ENCODE measurements at places on chromosomes 1 and 21.
A peak's percentile ranks its signal among the peaks of the same experiment; 100 is the strongest.

DNA sequence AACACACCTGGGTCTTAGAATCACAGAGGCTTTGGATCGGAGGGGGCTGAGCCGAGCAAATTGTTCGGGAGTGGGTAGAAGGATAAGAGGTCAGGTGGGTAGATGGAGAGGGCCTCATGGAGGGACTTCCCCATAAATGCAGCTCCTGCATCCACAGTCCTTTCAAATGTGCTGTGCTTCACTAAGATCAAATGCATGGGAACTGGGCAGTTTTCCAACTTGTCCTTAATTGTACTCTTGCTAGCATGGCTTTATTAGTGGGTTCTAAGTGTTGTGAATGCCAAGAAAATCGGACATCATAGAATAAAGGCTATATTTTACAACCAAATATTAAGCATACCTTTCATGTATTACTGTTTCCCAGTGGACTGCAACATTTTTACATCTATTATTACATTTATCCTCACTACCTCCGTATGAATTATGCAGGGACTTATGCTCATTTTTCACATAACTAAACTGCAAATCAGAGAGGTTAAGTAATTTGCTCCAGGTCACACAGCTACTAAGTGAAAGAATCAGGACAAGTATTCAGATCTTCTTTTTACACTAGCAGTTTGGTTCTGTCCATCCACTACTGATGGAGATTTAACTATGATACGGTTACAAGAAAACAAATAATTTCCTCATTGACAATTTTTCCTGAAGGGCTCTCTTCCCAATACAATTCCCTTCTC is 174.5 kb upstream of the RUNX1 start:
- no peak for DNase-seq

DNA sequence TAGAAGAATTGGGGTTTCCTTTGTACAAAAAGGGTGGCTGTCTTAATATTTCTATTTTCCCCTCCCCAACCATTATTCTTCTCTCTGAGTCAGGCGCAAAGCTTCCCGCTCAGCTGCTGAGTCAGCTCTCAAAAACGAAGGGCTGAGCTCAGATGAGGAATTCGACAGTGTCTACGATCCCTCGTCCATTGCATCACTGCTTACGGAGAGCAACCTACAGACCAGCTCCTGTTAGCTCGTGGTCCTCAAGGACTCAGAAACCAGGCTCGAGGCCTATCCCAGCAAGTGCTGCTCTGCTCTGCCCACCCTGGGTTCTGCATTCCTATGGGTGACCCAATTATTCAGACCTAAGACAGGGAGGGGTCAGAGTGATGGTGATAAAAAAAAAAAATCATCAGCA is 3.0 kb upstream of the TUFT1 start:
- DNase-seq = no peak

GRCh38 chr1:239816081-239816782 is 275.5 kb upstream of the FMN2 start:
- peak; percentile 70 for DNase-seq

DNA sequence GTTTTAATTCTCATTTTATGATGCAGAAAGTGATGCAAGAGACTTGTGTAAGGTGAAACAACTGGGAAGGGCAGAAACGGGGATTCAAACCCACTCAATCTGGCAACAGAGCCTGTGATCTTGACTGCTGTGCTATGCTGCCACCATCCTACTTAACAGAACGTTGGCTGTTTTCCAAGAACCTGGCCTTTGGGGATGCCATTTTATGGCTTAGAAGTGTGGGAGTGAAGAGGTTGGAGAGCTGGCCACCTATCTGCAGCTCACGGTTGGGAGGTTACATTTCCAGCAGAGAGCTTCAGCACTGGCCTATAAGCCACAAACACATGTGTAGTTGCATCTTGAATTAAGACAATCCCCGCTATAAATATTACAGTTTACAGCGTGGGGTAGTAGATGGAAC is 235.3 kb downstream of the PRDM2 start:
- no peak for DNase-seq

DNA sequence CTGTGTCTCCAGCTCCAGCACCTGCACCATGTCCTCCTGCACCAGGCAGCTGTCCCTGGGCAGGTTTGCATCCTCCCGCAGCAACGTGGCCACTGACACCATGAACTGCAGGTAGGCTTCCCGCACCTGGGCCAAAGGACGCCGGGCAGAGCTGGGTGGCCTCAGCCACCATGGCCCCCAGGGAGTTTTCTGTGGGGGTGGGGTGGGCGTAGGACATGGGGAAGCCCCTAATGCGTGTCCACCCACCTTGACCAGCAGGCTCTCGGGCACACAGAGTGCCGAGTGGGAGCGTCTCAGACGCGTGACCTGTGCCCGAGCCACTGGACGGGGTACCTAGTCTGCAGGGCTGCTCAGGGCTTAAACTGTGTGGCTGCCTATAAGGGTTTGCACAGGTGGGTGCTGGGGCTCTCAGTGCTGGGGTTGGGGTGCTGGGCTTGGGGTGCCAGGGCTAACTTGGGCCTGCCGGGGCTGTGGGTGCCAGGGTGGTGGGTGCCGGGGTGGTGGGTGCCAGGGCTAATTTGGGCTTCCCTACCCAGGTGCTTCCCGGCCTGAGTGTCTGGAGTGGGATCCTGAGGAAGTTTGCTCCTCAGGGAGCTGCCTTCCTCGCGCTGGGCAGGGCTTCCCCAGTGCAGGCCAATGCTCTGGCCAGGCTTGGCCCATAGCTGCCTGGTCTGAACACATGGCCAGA is 17.7 kb downstream of the PRXL2B start:
- DNase-seq = no peak

DNA sequence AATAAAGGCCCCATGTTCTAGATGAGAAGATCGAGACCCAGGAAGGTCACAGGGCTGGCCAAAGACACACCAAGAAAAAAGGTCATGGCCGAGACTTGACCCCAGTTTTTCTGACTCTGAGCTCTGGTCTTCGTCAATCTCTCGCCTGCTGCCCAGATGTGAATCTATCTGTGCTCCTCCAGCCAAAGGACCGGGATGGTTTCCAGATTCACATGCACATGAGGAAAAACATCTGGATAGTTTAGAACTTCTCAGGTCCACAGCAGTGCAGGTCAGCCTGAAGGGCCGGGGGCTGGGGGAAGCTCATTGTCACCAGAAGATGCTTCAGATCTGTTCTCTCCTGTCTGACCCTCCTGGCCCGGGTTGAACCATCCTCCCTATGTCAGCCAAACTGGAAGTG is 49.0 kb downstream of the KCNN3 start:
- DNase-seq = no peak

GRCh38 chr1:228346731-228347130 is 59.9 kb downstream of the TRIM11 start:
- DNase-seq = no peak

DNA sequence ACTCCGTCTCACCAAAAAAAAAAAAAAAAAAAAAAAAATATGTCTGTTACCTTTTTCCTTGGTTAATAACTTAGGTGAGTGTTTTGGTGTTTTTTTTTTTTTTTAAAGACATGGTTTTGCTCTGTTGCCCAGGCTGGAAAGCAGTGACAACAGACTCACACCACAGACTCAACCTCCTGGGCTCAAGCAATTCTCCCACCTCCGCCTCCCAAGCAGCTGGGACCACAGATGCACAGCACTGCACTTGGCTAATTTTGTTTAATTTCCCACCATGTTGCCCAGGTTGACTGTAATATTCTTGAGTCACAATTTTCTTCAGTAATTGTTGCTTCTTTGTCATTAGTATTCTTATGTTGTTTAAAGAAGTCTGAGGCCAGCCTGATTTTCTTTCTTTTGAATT is 149.2 kb upstream of the SYT6 start:
- no peak for DNase-seq

DNA sequence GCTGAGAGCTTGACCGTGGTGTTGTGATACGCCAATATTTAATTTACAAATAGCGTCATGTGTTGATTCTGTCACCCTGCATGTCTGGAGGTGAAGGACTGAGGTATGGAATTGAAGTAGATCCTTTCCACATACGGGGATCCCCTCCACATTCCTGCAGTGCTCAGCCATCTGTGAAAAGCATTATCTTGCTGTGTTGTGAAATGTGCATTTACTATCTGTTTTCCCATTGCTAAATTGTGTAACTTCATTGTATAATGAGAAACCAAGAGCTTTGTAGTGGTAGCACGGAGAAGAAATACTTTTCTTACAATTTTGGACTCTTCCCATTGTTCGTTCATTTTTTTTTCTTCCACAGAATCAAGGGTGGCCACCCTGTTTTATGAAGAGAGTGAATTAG is 577.3 kb upstream of the ZP4 start:
- DNase-seq = no peak

GRCh38 chr1:214570442-214570841 is 19.0 kb upstream of the PTPN14 start:
- no peak for DNase-seq

- DNase-seq = no peak
Observed at GRCh38 chr1:15951341-15952153, 24.4 kb downstream of the ZBTB17 start.

GRCh38 chr1:56535939-56536338 is 43.4 kb downstream of the PLPP3 start:
- no peak for DNase-seq

DNA sequence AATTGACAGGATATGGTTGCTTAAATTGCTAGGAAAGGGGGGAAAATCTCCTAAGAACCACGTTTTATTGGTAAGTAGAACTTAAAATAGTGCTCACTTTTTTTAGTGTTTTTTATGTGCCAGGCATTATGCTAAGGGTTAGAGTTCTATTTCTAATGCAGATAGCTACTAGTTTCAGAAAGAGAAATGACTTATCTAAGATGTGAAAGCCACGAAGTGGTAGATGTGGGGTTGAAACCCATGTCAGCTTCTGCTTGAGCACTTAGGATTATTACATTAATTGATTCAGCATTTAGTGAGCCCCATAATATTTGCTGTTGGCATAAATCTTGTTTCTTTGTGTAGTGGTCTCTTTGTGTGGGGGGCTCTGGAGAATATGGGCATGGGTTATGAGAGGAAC is 24.7 kb downstream of the CACHD1 start:
- DNase-seq = no peak

DNA sequence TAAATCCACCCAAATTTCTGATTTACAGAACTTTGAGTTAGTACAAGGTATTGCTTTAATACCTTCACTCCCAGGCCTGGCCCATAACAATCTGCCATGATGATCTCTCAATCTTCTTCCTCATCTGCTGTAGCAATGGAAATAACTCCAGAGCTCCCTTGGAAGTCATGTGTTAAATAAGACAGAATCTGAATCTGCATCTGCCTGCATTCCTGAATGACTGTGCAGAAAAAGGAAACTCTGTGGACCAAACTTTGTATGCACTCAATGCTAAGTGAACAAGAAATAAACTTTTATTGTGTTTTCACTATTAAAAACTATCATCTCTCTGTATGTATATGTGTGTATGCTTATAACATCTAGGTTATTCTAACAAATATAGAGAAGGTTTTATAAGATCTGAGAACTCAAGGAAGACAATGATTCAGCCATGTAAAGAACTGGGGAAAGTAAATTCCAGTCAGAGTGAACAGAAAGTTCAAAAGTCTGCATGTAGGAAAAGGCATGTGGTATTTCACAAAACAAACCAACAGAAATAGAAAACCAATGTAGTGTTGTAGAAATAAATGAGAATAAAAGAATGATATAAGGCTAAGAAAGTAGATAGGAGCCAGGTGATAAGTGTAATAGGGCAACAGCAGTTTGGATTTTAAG is 390.2 kb downstream of the USH2A start:
- no peak for DNase-seq

DNA sequence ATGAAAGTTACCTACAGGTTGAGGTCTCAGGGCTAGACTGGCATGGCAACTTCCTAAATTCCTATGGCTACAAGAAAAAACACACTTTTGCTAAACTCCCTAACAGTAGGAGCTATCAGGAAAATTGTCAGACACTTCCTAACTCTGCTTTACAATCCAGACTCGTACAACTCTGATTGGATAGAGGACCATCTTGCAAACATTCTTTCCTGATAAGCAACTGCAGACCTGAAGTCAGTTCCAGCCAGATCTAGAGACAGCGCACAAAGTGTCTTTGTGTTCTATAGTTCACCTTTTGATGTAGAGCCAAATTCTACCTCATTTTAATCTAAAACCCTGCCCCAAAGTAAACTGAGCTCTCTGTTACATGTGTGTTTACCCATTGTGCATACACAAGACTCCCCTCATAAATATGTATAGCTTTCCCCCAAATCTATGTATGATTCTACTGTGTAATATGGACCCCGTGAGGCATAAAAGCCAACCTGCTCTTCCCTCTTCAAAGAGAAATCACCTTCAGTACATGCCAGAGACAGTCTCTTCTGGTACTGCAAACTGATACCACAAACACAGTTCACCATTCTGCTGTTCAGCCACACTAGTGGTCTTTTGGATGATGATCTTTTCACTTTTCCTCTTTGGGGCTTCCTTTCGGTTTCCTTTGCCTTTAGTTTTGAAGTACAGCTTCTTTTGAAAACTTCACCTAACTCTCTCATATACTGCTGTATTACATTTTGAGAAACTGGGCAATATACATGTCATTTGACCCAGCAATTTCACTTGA is 21.7 kb downstream of the ZP4 start:
- no peak for DNase-seq

DNA sequence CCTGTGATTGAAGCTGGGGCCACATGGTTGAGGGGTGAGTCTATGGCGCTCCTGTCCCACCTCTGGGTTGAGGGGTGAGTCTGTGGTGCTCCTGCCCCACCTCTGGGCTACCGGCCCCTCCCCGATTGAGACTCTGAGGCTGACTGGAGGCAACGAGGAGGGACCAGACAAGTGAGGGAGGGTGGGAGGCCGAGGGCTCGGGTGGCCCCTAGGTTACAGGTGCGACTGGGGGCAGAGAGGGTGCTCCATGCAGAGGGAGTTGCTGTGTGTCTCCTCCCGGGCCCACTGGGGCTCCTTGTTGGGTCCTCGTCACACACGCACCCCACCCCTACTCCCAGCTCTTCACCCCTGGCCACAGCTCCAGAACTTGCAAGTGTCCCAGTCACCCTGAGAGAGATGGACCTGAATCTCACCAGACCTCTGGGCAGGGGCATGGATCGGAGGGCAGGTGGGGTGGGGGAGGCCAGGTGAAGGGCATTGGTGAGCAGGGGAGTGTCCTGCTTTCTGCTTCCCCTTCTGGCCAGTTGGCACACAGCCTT is 12.8 kb downstream of the LDLRAP1 start:
- DNase-seq = no peak

DNA sequence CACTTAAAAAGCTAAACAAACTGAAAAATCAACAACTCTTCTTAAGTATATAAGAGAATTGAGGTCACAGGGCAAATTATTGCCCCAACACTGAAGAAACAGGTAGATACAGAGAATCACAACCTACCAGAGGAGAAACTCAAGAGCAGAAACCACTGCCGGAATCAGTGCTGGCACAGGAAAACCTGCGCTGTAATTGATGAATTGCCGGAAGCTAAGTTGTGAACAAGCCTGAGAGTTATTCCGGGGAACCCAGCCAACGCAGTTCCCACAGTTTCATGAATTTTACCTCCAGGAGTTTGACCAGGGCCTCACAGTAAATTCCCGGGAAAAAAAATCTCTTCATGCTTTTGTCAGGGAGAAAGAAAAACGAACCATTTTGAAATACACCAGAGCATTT is 657.1 kb upstream of the BRINP3 start:
- no peak for DNase-seq

GRCh38 chr1:116988908-116989307 is 12.7 kb upstream of the CD101 start:
- no peak for DNase-seq
